ENCODE measurements at places on chromosomes 5 and 9.
A peak's percentile ranks its signal among the peaks of the same experiment; 100 is the strongest.

- DNase-seq = no peak
Observed at GRCh38 chr5:147303976-147304375, 69.2 kb downstream of the STK32A start.

GRCh38 chr5:135230251-135230925 lies 168.6 kb downstream of the MACROH2A1 start:
- no peak for DNase-seq

DNA sequence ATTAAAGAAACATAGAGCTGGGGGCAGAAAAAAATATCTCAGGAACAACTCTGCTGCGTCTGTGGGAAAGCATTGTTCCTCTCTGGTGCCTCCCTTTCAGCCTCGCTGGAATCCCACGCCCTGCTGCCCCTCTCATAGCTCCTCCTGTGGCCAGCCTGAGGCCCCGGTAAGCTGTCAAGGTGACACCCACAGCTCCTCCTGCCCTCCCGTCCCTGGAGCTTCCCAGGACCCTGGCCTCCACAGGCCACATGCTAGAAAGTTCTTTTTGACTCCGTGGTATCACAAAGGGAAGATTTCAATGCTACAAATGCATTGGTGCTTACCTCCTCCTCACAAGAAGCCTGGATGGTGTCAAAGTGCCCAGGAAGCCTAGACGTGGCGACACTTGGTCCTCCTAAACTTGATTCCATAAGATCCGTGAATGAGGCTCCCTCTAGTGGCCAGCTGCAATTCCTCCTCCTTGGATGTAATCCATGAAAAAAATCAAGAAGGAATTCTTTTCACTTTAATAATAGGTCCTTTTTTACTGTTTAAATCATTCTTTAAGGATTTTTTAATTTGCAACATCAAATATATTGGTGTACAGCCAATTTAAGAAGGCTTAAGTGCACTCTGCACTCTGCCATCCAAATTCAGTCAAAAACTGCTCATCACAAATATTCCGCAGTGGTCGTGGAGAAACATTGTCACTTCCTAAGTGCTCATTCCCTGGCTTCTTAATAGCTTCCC lies 104.9 kb downstream of the CFAP90 start:
- peak; percentile 88 for DNase-seq

DNA sequence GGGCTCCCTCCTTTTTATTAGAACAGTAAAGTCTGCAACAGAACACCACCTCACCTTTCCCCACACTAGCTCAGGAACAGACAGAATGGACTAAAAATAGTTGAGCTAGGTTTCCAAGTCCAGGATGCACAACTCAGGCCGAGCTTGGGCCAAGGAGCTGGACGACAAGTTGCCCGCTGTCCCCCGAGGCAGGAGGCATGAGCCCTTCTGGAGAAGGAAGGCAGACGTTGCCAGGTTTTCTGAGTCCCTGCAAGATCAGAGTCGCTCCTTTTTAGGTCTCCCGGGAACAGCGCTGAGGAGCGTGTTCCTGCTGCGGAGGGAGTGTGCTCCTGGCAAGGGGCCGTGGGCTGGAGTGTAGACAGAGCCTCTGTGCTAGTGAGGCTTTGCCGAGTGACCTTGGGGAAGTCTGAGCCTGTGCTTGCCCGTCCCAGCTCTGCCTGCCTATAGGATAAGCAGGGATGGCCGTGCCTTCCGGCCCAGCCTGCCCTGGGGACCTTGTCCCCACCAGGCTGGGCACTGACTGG lies 121.6 kb downstream of the WNK2 start:
- no peak for DNase-seq

DNA sequence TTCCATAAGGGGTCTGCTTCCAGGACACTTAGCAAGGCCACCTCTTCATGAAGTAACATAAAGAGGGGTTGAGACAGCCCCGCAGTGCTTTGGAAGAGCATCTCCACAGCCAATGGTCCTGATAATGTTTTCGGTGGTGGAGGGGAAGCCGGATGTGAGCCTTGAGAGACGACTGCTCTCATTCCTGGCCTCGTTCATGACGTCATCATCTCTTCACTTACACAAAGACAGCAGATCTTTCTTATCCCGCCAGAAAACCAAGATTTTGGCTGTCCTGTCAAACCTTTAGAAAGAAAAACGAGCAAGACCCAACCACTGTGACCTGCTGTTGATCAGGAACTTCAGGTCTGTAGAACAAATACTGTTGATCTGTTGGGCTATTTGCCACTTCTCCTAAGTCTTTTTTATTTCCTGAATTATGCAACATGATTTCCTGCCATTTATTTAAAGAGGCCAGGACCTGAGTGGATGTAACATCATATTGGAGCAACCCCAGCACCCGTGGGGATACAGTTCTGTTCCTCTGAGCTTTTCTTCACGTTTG lies 89.0 kb upstream of the IRX2 start:
- DNase-seq = no peak

DNA sequence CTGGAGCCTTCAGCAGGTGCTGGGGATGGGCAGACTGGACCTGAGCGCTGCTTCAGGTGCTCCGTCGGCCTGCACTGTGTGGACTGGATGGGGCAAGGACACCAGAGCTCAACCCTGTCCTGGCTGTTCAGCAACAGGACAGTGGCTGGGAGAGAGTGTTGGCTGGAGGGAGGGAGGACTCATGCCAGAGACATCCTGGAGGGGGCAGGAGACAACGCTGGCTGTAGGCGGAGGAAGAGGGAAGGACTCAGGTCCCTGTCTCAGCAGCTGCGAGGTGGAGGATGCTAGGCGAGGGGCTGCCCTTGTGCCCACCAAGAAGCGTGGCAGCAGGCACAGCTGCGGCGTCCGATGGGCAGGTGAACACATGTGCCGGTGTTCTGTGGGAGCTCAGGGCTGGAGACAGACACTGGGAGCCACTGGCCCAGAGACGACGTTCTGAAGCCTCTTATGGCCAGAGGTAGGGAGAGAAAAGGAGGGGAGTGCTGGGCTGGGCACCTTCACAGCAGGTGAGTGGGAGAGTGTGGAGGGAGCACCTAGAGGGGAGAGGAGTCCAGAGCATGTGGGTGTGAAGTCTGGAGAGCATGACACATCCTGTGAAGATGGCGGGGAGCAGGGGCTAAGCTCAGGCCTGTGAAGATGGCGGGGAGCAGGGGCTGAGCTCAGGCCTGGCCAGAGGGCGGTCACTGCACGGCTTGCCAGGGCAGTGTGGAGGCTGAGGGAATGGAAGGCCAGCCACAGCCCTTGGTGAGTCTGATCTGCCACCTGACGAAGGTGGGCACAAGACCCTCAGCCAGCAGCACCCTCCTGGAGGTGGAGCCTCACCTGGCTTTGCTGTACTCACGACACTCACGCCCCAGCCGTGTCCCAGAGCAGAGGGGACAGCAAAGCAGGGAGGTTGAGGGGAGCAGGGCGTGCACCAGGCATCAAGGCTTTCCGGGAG lies 79.1 kb upstream of the FCN1 start:
- DNase-seq = no peak

GRCh38 chr9:123400926-123401503 lies 45.0 kb downstream of the CRB2 start:
- DNase-seq = no peak

DNA sequence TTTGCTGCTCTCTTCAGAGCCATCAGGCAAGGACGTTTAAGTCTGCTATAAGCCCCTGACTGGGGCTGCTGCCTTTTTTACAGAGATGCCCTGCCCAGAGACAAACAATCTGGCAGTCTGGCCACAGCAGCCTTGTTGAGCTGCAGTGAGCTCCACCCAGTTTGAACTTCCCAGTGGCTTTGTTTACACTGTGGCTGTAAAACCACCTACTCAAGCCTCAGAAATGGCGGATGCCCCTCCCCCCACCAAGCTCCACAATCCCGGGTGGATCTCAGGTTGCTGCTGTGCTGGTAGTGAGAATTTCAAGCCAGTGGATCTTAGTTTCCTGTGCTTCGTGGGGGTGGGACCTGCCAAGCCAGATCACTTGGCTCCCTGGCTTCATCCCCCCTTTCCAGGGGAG lies 59.7 kb upstream of the SNCAIP start:
- no peak for DNase-seq

DNA sequence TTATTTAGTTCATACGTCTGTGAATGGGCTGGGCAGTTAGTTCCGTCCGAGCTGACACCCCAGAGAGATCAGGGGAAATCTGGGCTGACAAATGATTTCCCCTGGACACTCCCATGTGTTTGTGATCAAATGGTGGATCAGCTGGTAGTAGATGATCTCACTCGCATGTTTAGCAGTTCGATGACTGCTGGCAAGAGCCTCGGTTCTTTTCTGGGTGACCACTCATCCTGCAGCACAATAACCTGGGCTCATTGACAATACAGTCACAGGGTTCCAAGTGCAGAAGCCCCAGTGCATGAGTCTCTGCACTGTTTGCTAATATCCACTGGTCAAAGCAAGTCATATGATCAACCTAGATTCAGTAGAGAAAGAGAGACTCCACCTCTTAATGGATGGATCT lies 155.9 kb downstream of the NR2F1-AS1 start:
- DNase-seq = no peak
